AG10803 (cell line): ENCODE measurements at places on chromosomes 5 and 9.
A peak's percentile ranks its signal among the peaks of the same experiment; 100 is the strongest.

DNA sequence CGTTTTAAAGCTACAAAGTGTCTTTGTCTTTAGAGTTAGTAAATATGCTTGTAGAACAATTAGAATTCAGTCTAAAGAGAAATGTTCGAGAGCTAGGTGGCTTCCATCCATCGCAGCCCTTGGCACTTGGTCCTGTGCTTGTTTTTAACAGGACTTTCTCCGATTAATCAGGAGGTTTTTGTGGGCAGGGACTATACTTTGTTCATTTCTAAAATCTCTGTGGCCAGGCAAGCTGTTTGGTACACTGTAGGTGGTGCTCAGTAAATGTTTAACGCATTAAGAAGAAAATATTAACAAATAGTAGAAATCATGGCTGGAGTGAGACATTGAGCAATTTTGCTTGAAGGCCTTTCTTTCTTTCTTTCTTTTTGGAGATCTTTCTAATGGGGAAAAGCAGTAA, 20.8 kb downstream of the AGXT2 start:
- DNase-seq, result no peak

DNA sequence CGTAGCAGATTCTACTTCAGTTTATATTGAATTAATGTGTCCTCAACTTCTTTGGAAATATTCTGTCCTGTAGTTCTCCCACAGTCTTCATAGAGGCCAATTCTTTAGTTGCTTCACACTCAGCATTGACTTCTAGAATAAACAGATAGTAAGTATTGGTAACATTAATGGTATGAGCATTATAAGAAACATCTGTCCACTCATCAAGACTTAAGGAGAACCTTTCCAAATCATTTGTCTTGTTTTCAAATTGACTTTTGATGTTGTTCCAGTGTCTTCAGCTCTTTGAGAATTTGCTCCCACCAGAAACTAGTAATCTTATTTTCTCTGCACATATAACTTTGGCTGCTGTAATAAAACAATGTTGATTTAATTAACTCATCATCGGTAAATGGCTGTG, 18.3 kb downstream of the RANBP17 start:
- DNase-seq, result peak; percentile 23

DNA sequence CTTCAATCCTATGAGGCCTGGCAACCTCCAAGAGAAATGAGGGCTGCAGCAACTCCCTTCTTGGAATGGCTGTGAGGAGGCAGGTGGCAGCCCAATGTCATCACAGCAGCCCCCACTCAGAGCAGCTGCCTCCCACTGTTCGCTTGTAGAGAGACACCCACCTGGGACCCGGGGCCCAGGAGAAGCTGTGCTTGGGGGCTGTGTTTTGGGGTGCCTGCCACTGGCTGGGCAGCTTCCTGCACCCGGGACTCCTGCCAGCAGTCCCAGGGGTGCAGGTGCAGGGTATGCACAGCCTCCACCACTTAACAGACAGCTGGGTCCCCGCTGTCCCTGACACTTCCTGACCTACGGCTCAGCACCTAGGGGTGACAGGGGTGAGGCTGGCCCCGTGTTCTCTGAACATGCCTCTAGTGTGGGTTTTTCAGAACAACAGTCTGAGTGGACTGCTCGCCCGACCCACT, 26.2 kb downstream of the NIPAL4 start:
- DNase-seq, result no peak

DNA sequence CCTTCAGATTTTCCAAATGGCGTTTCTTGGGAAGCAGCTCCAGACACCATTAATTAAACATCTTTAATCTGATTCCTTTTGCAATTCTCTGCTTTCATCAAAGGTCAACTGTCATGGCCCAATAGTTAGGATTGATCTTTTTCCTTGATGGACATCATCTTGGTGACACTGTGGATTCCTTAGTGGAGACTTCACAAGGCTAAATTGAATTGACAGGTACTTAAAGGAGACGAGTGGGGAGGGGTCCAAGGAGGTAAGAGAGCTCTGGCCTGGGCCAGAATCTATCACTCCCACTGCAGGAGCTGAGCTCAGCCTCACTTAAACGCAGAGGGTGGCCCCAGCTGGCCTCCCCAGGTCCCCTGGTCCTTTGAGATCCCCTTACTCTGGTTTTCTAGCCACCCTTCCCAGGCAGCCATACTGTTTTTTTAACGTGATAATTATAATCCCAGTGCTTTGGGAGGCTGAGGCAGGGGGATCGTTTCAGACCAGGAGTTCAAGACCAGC, 9.9 kb upstream of the HMCN2 start:
- DNase-seq, result no peak

DNA sequence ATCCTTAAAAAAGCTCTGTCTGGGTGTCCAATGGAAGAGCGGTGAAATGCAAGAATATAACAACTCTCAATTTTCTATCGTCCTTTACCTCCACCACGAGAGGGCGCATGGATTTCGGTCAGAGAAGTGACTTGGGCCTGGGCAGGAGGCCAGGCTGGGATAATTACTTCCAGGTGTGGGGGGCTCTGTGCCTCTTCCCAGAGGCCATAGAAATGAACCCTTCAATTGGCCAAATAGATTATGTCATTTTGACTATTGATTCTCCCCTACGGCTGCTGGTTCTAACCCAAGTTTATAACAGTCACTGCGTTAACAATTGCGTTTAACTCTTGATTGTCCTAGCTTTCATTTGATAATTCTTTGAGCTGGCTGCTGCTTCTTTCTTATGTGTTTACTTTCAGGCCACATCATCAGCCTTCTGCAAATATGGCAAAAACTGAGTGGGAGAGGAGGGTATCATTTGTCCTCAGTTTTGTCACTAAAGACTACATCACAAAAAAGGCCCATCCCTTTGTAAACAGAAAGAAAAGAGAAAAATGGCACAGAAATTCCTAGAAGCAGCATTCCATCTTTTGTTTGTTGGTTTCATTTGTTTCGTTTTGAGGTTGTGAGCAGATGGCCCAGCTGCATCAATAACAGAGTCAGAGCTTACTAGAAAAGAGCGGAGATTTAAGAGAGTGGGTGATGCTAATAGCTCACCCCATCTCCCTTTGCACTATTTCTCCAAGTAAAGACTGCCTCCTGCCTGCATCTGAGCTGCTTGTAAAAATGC, 45.4 kb upstream of the ZFR start:
- peak; percentile 87 for DNase-seq

GRCh38 chr9:75803130-75803529, 87.3 kb upstream of the PCSK5 start:
- peak; percentile 52 for DNase-seq

DNA sequence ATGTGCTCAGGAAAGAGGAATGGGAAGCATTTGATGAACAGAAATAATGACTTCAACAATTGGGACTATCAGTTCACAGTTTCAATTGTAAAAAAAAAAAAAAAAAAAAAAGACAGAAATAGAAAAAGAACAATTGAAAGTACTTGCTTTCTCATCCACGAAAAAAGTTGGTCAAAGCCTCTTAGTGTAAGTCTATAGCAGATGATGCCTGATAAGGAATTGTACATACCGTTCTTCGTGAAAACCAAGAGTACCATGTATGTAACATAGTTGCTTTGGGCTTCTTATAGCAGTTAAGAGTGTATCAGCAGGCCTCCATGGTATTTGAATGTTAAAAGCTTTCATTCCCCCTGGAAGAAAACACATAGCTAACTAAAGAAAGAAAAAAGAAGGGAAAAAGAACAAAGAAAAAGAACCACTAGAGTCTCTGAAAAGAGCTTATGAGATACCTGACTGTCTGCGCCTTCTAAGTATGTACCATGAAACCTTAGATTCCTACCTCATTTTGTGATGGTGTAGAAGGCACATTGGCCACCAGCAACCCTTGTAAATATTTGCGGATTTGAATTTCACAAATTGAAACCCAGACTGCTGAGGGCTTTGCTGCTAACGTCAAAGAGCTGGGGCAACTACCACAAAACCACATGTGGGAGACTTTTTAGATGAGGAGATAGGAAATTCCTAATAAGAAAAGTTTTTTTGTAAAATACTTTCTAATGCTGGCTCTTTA, 75.2 kb downstream of the TMC1 start:
- peak; percentile 33 for DNase-seq

DNA sequence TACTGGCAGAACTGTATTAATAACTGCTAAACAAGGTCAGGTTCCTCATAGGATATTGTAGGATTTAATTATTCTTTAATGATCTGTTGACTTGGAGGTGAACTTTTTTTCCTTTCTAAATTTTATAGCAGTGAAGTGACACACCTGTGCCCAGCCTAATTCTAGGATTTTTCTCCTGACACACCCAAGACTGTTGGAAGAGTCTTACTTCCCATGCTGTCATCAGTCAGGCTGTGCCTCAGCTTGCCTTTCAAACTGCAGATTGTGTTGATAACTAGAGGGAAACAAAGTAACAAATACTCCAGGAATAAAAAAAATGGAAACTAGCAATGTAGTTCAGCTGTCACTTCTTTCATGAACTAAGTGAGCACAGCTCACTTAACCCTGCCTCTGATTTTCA, 22.0 kb downstream of the OTULIN start:
- DNase-seq, result no peak

DNA sequence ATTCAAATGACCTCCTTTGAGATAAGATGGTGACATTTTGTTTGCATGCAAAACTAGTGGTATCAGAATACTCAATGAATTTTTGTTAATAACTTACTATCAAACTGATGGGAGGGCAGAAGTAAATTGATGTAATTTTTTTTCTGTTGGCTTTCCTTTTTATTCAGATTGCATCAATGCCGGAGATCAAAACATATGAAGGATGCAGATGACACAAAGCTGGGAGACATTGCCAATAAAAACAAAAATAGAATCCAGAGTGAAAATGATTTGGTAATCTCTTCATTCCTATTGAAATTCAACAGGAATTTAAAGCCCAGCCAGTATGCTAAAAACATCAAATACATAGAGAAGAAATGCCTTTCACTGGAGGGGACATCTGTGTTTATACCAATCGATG, 1655.3 kb upstream of the C9orf72 start:
- DNase-seq, result no peak

- peak; percentile 12 for DNase-seq
Observed at GRCh38 chr9:38689678-38690077, 30.3 kb downstream of the FAM240B start.

DNA sequence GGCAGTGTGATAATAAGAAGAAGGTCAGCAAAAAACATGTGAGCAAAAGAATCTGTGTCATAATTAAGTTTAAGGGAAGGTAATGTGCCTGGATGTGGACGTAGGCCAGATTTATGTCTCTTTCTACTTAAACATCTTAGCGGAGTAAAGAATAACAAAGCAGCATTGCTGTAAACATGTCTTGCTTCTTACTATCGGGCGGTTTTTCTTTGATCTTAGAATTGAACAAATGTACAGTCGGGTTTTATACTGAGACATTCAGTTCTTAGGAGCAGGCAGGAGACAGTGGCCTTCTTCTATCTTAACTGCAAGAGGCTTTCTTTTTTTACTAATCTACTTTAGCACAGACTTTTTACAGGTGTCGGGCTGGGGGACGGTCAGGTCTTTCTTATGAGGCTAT, 40.4 kb upstream of the FLT4 start:
- no peak for DNase-seq

DNA sequence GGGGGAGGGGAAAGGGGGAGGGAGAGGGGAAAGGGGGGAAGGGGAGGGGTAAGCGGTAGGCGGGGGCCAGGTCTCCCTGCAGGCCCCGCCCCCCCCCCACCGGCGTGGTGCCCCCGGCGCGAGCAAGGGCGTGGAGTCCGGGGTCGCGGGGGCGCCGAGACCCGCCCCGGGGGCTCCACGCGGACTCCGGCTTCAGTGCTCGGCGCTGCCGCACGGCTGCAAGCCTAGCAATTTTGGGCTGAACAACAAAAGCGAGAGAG, 10.8 kb downstream of the C9orf50 start:
- DNase-seq, result no peak

GRCh38 chr5:172085738-172086137, 79.3 kb upstream of the FBXW11 start:
- no peak for DNase-seq

DNA sequence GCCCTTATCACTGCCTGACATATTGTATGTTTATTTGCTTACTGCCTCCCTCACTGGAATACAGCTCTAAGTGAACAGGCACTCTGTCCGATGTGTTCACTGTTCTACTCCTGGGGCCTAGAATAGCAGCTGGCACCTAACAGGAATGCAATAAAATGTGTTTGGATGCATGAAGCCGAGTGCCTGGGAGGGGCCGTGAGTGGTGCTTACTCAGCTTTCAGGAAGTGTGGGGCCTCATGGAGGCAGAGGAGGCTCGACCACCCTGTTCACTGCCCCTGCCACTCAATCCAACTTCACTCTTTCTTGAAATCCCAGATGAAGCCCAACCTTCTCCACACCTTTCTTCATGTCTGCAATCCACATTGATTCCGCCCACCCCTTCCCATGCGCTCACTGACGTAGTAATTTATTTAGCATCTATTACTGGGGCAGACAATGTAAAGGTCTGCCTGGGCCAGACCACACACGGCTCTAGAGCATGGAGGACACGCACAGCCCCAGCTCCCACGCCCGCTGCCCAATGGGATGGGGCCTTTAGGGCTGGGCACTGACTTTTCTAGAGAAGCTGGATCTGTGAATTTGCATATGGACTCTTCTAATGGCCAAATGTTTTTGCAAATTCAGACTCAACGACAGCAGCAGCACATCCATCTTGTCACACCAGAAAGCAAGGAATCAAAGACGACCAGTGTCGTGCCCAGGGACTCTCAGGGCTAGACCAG, 21.3 kb downstream of the TBC1D9B start:
- DNase-seq, result no peak

DNA sequence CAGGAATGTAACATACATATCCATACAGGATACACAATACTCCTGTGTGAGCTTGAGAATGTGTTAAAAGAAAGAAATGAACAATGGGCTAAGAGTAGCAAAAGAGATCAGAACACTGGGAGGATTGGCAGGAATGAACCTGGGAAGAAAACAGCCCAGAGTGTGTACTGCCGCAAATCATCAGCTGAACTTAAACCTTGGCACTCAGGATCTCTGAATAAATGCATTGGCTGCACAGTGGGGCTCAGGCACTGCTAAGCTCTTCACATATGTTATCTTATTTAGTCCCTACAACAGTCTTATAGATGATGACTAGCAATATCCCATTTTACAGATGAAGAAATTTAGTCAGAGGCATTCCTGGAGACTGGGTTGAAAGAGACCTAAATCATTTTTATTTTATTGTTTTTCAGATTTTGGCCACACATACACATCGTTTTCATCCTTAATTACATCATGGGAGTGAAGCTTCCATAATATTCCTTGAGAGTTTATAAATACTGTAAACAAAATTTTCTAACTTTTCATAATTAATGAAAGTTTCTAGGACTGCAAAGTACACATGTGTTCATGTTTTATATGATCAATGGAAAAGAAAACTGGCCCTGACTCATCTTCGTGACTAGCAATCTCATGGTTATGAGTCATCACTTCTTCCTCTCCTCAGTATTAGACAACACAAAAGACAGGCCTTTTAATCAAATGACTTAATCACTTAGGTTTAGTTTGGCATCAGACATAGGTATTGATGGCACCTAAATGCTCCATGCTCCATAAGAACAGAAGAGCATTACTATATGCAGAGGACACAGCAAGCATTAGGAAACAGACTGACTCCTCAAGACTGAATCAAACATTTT, 59.2 kb downstream of the CDH18 start:
- DNase-seq, result peak; percentile 50

- DNase-seq, result no peak
Observed at GRCh38 chr5:14627270-14627669, 37.2 kb upstream of the OTULIN start.

GRCh38 chr5:24609706-24610105, 35.1 kb downstream of the CDH10 start:
- DNase-seq, result no peak
